Epithelial cell of proximal tubule (primary cell): ENCODE measurements at places on chromosomes 16 and 17.

- no peak for DNase-seq
Observed at GRCh38 chr16:17511340-17511739, 40.6 kb upstream of the XYLT1 start.

DNA sequence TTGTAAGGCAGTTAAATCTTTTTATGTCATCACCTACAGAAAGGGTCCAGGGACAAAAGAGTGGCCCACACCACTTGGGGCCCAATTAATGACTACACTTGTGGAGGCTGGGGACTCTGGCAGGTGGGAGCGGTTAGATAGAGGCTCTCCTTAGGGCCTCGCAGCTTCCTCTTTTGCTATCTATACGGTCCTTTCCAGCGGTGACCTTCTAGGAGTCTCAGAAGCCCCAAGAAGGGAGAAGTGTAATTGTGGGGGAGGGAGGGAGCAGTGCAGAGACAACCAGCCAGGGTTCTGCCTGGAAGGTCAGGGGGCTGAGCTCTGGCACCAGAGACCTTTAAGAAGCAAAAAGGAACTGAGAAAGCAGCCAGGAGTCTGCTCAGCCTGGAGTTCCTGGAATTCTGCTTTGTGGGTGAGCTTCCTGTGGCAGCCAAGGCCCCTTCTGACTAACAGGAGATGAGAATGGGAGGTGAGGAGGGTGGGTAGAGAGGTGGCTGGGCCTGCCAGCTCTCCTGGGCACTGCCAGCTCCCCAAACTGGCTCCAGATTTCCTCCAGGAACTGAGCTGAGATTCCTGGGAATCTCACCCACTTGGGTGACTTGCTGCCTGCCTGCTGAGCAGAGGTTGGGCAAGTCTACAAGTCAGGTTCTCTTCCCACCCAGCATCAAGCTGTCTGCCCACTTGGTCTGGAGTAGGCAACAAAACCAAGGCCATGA is 16.3 kb upstream of the MAP3K14 start:
- DNase-seq: no peak

GRCh38 chr16:90031186-90031930 is 12.1 kb upstream of the DBNDD1 start:
- DNase-seq: no peak

GRCh38 chr16:67246756-67247191 is 507 bp downstream of the FHOD1 start:
- DNase-seq: no peak

- no peak for DNase-seq
Observed at GRCh38 chr16:138049-138417, 440 bp downstream of the NPRL3 start.

- no peak for DNase-seq
Observed at GRCh38 chr17:16381496-16381820, 567 bp downstream of the UBB start.

- DNase-seq: no peak
Observed at GRCh38 chr17:1710807-1711553, 803 bp upstream of the TLCD2 start.

DNA sequence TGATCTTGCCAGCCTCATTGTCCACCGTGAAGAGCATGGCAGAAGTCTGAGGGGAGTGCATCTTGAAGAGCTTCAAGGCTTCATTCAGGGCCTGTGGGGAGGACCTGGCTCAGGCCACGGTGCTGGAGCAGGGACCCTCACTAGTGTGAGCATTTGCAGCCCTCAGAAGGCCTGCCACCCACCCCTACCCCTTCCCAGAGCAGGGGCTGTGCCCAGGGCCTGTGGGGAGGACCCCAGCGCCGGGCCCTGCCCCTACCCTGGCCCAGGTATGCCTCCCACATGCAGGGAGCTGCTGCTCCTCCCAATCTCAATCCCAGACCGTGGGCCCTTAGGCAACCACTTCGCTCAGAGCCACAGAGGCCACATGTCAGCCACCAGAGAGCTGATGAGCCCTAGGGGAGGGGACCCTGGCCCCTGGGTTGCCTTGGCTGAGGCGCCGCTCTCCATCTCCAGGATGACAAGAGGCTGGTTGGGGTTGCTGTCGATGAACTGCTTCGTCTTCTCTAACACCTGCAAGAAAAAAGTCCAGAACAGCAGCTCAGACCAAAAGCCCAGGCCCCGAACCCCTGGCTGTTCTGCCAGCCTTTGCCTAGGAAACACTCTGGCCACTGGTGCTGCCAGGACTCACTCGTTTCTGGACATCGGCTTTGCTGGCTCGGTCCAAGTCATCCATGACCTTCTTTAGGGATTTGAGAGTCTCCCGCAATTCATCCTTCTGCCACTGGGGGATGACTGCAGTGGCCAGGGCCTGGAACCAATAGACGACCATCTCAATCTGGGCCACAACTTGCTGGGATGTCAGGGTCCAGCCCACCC is 1.8 kb upstream of the EXOSC6 start:
- no peak for DNase-seq

DNA sequence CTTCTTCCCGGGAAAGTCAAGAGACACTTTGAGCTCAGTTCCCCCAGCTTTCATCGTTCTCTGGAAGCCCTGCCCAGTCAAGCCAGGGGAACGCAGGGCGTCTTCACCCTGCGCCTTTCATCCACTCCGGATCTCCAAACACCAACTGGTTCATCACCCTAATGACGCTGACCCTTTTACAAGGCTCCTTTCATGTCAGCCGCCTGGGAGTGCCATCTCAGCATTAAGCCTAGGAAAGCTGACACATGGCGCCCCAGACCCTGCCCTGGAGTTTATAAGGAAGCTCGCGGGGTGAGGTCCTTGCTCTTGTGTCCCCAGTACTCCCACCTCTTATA is 594 bp upstream of the DNAJC7 start:
- no peak for DNase-seq
